Mesangial cell (primary cell): ENCODE measurements at places on chromosomes 12 and 14. TPM values are rescaled to one million over a fixed set of nuclear protein-coding genes. Genes with fewer than 3 reads are reported as not detected.

The LARP4 gene
- total RNA-seq, result 18.4 and 18.6 TPM in 2 replicates

The SERPINA5 gene
- 0.33 and 0.63 TPM in 2 replicates for total RNA-seq

The NOVA1 gene
- total RNA-seq, result 0.33 and 1.4 TPM in 2 replicates

The ADCY4 gene
- 0.16 and 1.5 TPM in 2 replicates for total RNA-seq

The TMEM179 gene
- total RNA-seq, result 0.33 TPM in 1 of 2 replicates, not detected in the other

The PLA2G1B gene
- total RNA-seq, result not detected in 2 replicates

The MRPL52 gene
- 66.7 and 133 TPM in 2 replicates for total RNA-seq

The LRP1 gene
- total RNA-seq, result 24.0 and 100 TPM in 2 replicates

The REM2 gene
- 0.33 and 0.38 TPM in 2 replicates for total RNA-seq

The KCNH5 gene
- total RNA-seq, result not detected in 2 replicates

The ACACB gene
- 1.6 and 2.7 TPM in 2 replicates for total RNA-seq

The KRT2 gene
- total RNA-seq, result not detected in 2 replicates

The PSEN1 gene
- 27.4 and 42.5 TPM in 2 replicates for total RNA-seq

The TMEM132D gene
- 0.76 and 2.8 TPM in 2 replicates for total RNA-seq

The MYL2 gene
- not detected in 2 replicates for total RNA-seq

The TMEM253 gene
- not detected in 2 replicates for total RNA-seq

The DYRK4 gene
- total RNA-seq, result 45.8 and 53.4 TPM in 2 replicates

The AQP2 gene
- not detected in 2 replicates for total RNA-seq

The STAT6 gene
- total RNA-seq, result 55.9 and 91.5 TPM in 2 replicates

The PRKCH gene
- total RNA-seq, result 1.8 and 2.7 TPM in 2 replicates

The ENDOU gene
- total RNA-seq, result not detected in 2 replicates

The WBP11 gene
- total RNA-seq, result 14.2 and 19.6 TPM in 2 replicates

The LRRIQ1 gene
- total RNA-seq, result 0.33 and 0.51 TPM in 2 replicates

The POTEG gene
- total RNA-seq, result not detected in 2 replicates

The TSPAN19 gene
- total RNA-seq, result 0.13 TPM in 1 of 2 replicates, not detected in the other

The LRIG3 gene
- 60.8 and 70.9 TPM in 2 replicates for total RNA-seq

The KICS2 gene
- total RNA-seq, result 5.7 and 5.8 TPM in 2 replicates

The CACNA1C gene
- total RNA-seq, result 0.16 and 0.89 TPM in 2 replicates

The KRT1 gene
- total RNA-seq, result not detected in 2 replicates

The NRL gene
- total RNA-seq, result 3.4 and 3.5 TPM in 2 replicates

The DNAAF2 gene
- total RNA-seq, result 10.8 and 11.4 TPM in 2 replicates

The RPS6KA5 gene
- 1.6 and 3.3 TPM in 2 replicates for total RNA-seq

The MYG1 gene
- total RNA-seq, result 74.3 and 81.6 TPM in 2 replicates

The GLT1D1 gene
- 0.16 and 0.38 TPM in 2 replicates for total RNA-seq

The CLEC2A gene
- total RNA-seq, result not detected in 2 replicates
